ENCODE measurements at places on chromosomes 13 and 19.

DNA sequence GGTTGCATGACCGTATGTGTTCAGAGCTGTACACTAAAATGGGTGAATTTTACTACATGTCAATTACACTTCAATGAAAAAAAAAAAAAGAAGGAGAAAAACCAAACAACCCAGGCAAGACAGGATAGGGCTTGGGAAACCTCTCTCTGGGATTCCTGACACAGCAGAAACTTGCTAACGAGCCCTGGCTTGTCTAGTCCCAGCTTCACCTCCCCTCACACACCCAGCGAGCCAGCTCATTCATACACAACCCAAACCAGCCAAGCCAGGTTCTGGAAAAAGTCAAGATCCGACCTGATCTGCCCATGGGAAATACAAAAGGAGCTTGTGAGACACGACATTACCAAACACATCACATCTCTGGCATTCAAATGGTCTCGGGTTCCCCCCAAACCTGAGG is 3.7 kb upstream of the TECR start:
- DNase-seq = no peak

DNA sequence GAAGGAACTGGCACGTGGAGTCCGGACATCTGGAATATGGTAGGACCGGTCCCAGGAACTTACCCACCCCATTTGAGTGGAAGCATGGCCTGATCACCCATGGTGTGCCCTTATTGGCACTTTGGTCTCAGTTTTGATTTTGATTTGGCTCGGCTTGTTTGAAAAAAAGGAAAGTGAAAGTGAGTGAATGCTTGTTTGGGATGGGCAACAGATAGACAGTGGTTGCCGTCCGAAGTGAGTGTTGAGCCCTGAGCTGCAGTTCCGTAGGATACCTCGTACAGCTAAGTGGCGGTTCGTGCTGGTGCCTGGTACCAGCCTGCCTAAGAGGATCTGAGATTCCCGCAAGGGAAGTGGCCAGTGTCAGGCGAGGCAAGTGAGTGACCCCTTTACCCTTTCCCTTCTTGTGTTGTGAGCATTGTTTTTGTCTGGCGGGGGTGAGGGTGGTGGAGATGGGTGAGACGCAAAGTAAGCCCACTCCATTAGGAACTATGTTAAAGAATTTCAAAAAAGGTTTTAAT is 605.8 kb downstream of the UQCRFS1 start:
- no peak for DNase-seq

DNA sequence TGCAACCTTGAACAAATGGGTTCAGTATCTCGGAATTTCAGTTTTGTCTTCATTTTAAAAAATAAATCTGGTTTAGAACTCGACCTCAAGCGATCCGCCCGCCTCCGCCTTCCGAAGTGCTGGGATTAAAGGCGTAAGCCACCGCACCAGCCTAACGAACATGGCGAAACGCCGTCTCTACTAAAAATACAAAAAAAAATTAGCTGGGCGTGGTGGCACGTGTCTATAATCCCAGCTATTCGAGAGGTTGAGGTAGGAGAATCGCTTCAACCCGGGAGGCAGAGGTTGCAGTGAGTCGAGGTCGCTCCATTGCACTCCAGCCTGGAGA is 571 bp downstream of the ZNF302 start:
- DNase-seq = no peak

- peak; percentile 12 for DNase-seq
These were observed at the start of gene CADM4 for GRCh38 chr19:43639519-43640423. Gene CADM4 (minus strand): TSS chr19:43639850. CDS start chr19:43639790, 60 bp downstream.

DNA sequence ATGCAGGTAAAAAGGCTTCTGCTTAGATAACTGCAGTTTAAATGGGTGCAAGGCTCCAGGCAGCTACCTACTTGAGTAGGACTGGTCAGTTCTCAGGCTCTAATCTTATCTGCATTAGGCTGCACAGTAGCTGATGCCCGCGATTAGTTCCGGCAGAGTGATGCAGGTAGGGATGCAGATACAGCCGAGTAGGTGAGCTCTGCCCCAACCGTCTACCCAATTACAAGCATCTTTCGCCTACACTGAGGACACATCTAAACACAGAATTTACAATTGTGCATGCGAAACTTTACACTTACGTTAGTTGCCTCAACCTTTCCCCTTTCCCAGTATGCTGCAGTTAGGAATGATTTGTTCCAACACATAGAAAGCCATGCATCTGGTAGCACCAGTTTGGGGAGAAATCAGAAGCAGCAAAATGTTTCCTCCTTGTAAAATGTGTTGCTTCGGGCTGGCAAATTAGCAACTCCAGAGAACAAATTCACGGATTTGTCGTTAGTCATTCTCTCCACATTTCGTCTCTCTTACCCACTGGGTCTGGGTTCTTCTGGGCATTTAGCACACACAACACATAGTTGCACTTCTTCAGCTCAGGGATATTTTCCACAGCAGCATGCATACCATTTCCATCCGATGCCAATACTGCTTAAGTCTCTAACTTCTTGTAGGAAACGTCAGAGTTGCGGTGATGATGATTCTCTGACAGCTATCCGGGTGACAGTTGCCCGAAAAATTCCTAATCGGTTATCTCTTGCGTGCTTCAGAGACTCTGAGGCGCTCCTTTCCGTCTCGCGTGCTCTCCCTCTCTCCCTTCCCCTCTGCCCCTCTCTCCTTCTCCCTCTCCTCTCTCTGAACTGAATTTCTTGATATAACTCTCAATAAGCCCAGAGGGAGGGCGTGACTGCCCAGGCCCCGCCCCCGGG is at the start of gene PCDH9:
Gene PCDH9, minus strand, starts transcription at position 856 of the 923 bp plus-strand sequence. CDS start 1,896 bp downstream, outside the sequence.
- DNase-seq = no peak

- no peak for DNase-seq
These were observed 173.7 kb downstream of the KLF12 start for GRCh38 chr13:73960474-73960873.

DNA sequence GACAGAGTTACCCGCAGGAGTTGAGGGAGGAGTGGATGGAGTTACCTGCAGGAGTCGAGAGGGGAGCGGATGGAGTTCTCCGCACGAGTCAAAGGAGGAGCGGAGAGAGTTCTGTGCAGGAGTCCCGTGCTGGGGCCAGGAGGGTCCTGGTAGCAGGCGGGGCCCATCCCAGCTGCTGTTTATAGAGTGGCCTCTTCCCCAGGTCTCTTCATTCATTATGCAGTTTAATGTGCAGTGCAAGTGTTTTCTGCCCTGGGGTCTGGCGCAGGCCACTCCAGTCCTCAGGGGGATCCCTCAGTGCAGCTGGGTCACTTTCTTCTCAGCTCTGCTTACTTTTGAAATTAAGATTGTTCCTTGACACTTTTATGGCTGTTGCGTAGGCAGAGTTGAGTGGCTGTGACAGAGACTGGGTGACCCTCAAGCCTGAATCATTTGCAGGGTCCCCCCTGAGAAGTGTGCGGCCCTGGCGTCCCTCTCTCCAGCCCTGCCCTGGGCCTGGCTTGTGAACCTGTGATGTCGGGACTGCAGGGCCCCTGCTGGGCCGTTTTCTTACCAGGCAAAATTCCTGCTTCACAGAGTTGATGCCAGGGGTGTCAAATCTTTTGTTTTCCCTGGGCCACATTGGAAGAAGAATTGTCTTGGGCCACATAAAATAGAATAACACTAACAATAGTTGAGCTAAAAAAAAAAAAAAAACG is 17.9 kb downstream of the TFDP1 start:
- DNase-seq = no peak

- no peak for DNase-seq
These were observed 5.0 kb downstream of the ZNF526 start for GRCh38 chr19:42224940-42225717.

- DNase-seq = no peak
These were observed 5.4 kb upstream of the EPN1 start for GRCh38 chr19:55669418-55670279.

DNA sequence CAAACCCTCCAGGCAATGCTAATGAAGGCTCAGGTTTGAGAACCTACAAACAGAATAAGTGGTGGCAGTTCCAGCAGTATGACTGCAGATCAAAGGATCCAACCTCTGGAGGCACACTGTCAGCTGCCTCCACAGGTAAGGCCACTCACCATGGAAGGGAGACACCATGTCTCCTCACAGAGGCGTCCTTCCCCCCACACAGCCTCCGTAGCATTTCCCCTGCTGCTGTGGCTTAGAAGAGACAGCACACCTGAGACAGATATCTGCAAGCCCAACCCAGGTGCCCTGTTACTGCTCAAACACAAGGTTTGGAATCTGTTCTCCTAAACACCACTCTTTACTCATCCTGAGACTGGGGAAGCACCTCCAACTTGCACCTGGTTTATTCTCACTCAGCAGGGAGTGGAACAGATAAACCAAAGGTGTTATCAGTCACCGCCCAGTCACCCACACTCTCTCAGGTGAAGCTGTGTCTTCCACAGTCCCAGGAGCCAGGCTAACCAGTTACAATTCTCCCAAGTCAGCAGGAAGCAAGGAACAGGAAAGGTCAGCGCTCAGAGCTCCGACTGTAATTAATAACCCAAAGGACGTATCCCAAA is 311.2 kb downstream of the FOXO1 start:
- DNase-seq = no peak

DNA sequence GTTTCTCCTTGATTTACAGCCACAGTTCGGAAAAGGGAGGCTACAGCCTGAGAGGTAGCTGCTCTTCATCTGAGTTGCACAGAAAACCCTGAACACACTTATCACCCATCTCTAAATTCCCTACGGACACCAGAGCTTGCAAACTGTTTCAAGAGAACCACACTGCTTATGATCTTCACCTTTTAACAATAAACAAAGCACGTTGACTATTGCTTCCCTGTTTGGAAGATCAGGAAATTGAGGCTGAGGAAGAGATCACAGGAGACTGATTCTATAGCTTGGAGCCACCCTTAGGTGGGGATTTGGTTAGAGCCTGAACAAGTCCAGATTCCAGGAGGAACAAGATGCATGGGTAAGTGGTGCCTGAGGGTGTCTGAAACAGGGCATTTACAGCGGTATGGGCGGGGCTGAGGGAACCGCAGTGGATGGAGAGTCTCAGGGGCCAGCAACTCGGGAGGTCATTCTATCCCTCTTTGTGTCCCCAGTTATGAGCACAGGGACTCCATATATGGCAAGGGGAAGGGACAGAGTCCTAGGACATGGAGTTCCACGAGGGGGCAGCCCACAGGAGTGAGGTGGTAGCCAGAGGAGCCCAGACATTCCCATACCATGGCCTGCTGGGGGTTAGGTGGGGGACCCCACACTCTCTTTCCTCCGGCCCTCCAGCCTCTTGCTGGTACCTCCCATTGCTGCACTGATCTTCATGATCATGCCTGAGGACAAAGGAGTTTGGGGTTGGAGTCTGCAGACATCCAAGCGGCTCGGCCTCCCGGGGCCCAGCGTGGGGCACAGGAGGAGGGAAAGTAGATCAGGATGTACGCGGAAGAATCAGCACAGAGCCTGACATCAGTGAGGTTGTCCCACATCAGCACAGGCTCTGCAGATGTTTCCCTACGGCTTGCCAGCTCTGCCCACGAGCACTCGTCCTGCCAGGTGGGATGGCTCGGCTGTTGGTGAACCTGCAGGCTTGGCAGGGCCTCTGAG is 162.3 kb upstream of the ZNF536 start:
- no peak for DNase-seq

GRCh38 chr13:43129511-43130110 is 106.2 kb downstream of the DNAJC15 start:
- no peak for DNase-seq

DNA sequence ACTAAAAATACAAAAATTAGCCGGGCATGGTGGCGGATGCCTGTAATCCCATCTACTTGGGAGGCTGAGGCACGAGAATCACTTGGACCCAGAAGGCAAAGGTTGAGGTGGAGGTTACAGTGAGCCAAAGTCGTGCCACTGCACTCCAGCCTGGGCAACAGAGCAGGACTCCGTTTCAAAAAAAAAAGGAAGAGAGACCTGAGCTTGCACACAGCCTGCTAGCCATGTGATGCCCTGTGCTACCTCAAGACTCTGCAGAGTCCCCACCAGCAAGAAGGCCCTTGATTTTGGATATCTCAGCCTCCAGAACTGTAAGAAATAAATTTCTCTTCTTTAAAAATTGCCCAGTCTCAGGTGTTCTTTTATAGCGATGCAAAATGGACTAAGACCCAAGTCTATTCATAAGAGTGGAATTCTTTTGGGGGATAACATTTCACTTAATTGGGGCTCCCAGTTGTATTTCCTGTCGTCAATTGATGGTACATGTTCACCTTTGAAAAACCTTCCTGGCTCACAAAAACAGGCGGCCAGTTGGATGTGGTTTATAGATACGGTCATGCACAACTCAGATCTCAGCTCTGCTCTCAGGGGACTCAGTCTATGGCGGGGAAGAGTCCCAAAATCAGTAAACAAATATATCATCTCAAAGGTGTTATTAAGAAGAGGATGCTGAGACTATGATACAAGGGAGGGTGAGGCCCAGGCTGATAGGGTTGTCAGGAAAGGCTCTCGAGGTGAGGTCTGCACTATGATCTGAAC is 2.4 kb upstream of the CHERP start:
- no peak for DNase-seq

DNA sequence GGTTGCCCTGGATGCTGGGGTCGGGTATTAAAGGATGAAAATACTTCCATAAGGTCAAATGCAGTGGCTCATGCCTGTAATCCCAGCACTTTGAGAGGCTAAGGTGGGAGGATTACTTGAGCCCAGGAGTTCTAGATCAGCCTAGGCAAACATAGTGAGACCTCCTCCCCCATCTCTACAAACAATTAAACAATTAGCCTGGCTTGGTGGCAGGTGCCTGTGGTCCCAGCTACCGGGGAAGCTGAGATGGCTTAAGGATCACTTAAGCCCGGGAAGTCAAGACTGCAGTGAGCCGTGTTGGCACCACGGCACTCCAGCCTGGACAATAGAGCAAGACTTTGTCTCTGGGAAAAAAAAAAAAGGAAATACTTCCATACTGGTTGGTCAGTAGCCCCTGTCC is 1.5 kb downstream of the KLK11 start:
- no peak for DNase-seq

- DNase-seq = no peak
These were observed 17.2 kb upstream of the DCUN1D2 start for GRCh38 chr13:113507505-113508345.

- peak; percentile 28 for DNase-seq
These were observed 6.4 kb downstream of the AXL start for GRCh38 chr19:41225238-41226052.

GRCh38 chr19:1491114-1491848 is at the start of gene REEP6:
Gene REEP6 (plus strand): TSS chr19:1491181. CDS start chr19:1491270, 89 bp downstream.
- DNase-seq = no peak

DNA sequence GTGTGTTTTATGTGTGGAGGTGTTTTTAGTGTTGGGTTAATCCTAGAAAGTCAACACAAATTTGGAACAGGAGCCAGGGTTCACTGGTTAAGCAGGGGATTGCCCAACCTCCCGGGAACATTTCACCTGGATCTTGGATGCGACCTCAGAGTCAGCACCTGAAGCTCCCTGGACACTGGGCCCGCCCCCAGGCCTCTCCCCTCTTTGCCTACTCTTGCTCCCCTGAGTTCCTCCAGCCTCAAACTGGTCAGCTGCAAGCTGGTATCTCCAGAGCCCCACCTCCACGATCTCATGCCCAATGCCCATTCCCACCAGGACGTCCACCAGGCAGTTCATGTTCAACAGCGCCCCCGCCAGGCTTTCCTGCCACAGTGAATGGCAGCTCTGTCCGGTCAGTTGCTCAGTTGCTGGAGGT is 9.7 kb downstream of the HSD17B14 start:
- no peak for DNase-seq

Data from stimulated activated CD8-positive, alpha-beta memory T cell treated with anti-CD3 and anti-CD28 coated beads, Interleukin-2, amount 100 ng/mL, for 48 hours (primary cell).